ENCODE measurements at places on chromosomes 4 and X. TPM values are rescaled to one million over a fixed set of nuclear protein-coding genes. Genes with fewer than 3 reads are reported as not detected.

The AMBN gene
- not detected for total RNA-seq

The DMRTC1 gene
- total RNA-seq, result 0.41 TPM

The SLC9B1 gene
- total RNA-seq, result 1.8 TPM

The SMPX gene
- total RNA-seq, result not detected

The C1QTNF7 gene
- 2.2 TPM for total RNA-seq

Measured in kidney (tissue), 22 donors.